ENCODE measurements at places on chromosomes 11 and 22.

DNA sequence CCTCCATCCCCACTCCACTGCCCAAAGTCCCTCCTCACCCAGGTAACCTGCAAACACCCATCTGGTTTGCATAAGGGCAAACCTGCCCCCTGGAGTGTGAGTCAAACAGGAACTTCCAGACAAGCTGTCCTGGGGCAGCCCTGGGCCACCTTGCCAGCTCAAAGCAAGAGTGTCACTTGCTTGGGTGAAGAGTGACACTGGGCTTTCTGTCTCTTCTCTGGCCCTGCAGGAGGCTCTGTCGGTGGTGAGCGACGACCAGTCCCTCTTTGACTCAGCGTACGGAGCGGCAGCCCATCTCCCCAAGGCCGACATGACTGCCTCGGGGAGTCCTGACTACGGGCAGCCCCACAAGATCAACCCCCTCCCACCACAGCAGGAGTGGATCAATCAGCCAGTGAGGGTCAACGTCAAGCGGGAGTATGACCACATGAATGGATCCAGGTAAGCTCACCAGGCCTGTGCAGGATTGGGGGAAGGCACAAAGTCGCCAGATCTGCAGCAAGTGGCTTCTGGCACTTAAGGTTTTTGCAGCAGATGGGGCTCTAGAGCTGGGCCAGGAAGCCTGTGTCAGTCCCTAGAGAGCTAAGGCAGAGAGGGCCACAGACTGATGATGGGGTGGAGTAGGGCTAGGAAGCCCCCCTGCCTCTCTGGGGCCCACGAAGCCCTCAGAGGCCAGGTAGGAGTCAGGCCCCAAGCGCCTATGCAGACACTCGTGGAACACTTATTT, 64.2 kb downstream of the FLI1 start:
- DNase-seq = peak; percentile 64

DNA sequence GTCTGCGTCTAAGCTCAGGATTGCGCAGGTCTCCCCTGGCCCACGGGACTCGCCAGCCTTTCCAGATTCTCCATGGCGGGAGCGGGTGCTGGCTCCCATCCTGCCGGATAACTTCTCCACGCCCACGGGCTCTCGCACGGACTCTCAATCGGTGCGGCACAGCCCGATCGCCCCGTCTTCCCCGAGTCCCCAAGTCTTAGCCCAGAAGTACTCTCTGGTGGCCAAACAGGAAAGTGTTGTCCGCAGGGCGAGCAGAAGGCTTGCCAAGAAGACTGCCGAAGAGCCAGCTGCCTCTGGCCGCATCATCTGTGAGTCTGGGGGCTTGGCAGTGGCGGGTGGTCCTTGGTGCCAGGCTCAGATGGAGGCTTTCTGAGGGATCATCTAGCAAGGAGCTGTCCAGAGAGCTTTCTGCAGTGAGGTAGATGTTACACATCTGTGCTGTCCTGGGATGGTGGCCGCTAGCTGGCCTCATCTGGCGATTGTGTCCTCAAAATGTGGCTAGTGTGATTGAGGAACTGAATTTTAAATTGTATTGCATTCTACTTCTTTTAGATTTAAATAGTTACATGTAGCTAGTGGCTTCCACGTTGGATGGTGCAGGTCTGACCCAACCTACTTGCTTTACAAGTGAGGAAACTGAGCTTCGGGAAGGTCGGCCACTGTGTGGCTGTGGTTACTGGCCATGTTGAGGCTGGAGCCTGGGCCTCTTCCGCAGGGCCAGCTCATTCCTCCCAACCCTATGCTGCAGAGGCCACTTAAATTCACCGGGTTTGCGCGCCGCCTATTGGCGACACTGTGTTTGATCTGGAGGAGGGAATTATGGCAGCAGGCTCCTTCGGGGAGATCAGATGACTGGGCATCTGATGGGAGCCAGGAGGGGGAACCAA, 6.7 kb downstream of the INCENP start:
- DNase-seq = no peak

GRCh38 chr11:47123094-47123493, 53.6 kb downstream of the ARFGAP2 start:
- no peak for DNase-seq

DNA sequence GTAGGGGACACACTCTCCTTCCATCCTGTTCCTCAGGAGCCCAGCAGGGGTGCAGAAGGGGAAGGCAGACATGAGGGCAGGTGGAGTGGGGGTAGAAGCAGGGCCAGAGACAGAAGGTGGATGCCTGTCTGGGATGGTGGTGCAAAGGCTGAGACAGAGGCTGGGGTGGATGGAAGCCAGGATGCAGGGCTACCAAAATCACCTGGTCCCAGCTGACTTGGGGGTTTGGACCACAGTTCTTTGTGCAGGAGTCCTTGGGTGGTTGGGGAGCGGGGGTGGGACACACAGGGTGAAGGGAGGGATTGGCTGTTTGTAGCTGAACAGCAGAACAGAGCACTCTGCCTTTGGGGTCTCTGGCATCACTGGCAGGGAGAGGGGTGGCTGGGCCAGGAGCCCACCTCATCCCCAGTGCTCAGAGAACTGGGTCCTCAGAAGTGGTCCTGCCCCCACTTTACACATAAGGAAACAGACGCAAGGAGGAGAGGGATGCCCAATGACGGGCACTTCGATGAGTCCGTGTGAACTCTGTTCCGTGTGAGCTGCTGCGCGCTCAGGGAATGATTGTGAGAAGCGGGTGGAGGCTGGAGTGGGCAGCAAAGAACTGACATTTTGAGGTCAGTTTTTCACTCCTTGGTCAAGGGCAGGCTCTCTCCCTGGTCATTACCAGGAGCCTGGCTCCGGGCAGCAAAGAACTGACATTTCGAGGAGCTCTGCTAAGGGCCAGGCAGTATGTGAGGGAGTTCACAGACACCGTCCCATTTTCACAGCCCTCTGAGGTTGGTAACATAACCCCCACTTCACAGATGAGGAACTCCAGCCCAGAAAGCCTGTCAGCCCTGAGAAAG, 1.9 kb downstream of the TAGLN start:
- DNase-seq = no peak

DNA sequence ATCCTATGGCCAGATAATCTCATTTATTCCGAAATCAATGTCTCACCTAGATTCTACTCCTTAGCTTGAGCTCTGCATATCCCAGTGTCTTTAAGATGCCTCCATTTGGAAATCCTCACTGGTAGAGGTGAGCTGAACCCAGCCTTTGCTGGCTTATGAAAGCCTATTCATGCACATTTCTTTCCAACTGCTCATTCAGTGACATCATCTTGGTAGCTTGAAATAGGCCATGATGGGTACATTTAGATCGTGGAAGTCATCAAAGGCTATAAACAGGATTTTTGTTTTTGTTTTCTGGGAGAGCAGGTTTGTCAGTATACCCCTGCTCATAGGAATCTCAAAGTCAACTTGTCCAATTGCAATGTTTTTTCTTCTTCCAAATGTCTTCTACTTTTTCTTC, 6.0 kb downstream of the NXPE1 start:
- no peak for DNase-seq

DNA sequence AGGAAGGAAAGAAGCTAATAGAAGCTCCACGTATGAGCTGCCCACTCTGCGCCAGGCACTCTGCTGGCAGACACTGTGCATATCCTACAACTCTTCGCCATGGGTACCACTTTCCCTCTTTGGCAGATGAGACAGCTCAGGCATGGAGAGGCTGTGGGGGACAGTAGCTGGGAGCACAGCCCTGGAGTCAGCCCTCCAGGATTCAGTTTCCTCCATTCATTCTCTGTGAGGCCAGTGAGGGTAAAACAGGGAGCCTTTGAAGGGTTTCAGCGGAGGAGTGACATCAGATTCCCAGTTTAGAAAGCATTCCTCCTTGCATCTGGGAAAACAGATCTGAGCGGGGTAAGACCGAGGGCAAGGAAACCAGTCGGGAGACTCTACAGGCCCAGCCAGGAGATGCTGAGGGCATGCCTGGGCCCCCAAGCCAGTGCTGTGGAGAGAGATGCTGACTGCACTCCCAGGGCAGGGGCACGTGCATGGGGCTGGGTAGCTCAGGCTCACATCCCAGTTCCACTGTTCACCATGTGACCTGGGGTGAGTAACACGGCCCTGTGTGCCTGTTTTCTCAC, 58.3 kb upstream of the EMID1 start:
- no peak for DNase-seq

- no peak for DNase-seq
Measured at GRCh38 chr11:83449338-83449913, 163.3 kb upstream of the CCDC90B start.

- no peak for DNase-seq
Measured at GRCh38 chr22:35649636-35650250, 1.5 kb downstream of the APOL6 start.

DNA sequence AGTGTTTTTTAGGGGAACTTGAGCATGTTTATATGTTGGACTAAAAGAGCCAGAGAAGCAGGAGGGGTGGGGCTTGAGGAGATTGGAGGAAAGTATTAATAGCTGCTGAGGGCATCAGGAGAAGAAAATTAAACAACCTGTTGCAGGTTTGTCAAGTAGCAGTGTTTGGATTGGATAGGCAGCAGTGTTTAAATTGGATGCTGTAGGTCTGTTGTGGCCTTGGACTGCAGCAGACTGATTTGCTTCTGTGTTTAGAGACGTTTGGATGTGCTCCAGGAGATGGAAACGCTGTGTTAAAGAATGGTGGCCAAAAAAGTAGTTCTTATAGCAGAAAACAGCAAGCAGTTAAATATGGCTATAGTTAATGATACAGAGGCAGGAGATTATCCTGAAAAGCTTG, 5.7 kb downstream of the EIF3L start:
- DNase-seq = no peak

DNA sequence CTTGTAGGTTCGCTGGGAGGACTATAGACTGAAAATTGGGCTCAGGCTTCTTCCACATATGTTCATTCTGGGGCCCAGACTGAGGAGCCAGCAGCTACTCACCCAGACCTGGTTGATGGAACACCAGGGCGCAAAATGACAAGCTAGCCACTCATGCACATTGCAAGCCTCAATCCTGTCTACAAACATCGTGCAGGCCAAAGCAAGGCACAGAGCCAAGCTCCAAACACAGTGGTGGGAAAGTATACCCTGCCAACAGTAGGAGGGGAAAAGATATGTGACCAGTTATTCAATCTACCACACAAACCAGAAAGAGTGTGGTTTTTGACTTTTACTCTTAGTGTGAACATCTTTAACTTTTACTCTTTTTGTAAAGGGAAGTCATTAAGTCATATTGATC, 660.5 kb downstream of the NTM start:
- no peak for DNase-seq

DNA sequence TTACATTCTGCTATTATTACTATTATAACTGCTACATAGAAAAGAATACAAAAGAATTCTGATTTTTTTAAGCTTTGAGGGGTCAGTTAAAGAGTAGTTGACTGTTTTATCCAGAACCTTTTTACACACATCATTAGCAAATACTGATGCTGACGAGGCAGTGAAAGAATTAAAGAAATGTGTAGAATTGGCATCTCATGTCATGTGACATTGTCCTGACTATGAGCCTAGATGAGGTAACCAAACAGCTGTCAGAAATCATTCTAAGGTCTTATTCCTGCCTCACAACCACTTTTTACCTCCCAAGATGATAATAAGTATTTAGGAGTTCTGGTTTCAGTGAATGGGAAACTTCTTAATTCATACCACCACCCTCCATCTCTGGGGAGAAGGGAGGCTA, 121.0 kb downstream of the SLC1A2 start:
- DNase-seq = no peak

DNA sequence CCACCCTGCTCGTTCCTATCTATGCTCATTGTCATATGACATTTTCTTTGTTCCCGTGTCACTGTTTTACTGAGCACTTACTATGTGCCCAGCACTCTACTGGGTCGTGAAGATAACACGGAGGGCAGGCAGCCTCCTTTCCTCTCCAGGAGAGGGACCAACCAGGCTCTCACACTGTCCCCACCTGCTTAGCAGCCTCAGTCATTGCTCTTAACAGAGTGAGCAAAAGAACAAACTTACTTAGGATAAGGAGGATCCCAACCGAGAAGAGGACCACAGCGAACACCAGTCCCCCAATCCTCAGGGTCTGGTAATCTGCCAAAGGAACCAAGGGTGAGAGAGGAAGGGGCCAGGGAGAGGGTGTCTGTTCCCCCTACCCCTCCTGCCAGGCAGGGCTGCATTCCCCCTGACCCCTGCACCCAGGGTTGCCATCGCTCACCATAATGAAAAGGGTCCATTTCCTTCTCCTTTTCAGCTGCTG, 17.0 kb upstream of the FXYD2 start:
- no peak for DNase-seq

GRCh38 chr11:103525069-103525468, 415.8 kb downstream of the DYNC2H1 start:
- DNase-seq = no peak

DNA sequence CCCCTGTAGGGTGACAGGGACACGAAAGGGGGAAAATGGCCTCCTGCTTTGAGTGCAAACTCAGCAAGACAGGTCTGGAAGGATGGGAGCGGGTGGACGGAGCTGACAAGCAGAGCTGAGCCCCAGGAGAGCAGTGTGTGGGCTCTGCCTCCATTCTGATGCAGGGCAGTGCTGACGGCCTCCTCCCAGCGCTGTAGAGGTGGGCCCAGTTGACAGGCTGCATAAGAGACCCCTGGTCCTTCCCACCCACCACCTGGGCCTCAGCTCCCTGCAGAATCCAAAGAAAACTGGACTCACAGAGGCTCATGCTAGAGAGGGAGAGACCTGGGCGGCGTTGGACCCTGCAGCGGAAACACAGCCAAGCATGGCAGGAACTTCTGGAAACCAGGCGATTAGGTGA, 1113.4 kb downstream of the BRD1 start:
- DNase-seq = no peak

DNA sequence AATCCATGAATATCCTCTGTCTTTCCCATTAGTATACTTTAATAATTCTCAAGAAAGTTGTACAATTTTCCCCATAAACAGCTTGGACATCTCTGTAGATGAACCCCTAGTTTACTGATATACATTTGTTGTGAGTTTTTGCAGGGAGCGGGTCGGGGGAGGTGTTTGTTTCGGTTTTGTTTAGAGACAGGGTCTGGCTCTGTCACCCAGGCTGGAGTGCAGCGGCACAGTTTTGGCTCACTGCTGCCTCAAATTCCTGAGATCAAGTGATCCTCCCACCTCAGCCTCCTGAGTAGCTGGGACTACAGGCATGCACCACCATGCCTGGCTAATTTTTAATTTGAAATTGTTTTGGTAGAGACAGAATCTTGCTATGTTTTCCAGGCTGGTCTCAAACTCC, 57.6 kb downstream of the IGLL5 start:
- no peak for DNase-seq

DNA sequence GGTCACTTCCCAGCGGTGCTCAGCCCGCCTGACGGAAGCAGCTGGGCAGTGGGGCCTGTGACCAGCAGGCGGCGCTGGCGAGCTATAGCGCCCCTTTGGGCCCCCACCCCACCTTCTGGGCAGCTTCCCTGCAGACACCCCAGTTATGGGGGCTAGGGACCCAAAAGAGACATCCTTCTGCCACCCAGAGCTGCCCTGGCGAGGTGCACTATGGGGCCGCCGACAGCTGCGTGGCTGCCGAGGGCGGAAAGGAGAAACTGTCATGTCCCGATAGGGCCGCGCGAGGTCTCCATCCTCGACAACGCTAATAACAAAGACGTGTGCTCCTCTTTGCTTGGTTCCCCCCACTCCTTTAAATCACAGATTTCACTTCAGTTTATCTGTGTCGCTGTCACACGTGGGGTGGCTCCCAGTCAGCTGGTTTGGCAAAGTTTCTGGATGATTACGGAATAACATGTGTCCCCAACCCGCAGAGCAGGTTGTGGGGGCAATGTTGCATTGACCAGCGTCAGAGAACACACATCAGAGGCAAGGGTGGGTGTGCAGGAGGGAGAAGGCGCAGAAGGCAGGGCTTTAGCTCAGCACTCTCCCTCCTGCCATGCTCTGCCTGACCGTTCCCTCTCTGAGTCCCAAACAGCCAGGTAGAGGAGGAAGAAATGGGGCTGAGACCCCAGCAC, 673 bp upstream of the MYO7A start:
- peak; percentile 71 for DNase-seq

All from germinal center (tissue), 1 donor.